ENCODE measurements at places on chromosomes 13 and 19. TPM values are rescaled to one million over a fixed set of nuclear protein-coding genes. Genes with fewer than 3 reads are reported as not detected.

GRCh38 chr19:37817180-37817981 is 38.0 kb upstream of the ZNF573 start:
- H3K36me3 ChIP-seq: no peaks in the 10 kb centered on the region
- no peaks in the 10 kb centered on the region for H3K27me3 ChIP-seq
- no peak overlapping the region for H3K27ac ChIP-seq
- DNase-seq: peak; percentile 29
- no peaks in the 10 kb centered on the region for H3K4me1 ChIP-seq

DNA sequence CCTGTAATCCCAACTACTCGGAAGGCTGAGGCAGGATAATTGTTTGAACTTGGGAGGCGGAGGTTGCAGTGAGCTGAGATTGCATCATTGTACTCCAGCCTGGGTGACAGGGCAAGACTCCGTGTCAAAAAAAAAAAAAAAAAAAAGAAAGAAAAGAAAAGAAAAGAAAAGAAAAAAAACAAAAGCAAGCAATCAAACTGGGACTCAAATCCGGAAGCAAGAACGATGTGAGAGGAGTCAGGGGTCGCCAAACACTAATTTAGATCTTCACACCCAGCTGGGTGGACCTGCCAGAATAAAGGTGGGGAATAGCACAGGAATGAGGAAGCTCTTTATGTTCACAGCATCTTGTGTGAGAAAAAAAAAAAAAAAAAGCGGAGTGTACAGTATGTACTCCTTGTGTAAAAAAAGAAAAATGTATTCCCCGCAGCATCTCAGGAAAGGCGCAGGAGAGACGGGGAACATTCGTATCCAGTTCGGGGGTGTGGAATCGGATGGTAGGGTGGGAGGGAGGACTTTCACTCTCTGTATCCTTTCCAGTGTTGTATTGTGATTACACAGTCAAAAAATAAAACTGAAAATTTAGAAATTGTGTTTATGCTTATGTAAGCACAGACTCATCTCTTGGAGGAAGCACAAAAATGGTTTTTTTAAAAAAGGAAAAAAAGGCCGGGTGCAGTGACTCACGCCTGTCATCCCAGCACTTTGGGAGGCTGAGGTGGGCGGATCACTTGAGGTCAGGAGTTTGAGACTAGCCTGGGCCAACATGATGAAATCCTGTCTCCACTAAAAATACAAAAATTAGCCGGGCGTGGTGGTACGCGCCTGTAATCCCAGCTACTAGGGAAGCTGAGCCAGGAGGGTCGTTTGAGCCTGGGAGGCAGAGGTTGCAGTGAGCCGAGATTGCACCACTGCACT is 7.6 kb downstream of the DNAJB1 start:
- no peaks in the 10 kb centered on the region for H3K27me3 ChIP-seq
- H3K4me1 ChIP-seq: peaks cover 5% of the 10 kb centered on the region
- no peaks in the 10 kb centered on the region for H3K36me3 ChIP-seq
- no peak overlapping the region for H3K27ac ChIP-seq
- no peak for DNase-seq

DNA sequence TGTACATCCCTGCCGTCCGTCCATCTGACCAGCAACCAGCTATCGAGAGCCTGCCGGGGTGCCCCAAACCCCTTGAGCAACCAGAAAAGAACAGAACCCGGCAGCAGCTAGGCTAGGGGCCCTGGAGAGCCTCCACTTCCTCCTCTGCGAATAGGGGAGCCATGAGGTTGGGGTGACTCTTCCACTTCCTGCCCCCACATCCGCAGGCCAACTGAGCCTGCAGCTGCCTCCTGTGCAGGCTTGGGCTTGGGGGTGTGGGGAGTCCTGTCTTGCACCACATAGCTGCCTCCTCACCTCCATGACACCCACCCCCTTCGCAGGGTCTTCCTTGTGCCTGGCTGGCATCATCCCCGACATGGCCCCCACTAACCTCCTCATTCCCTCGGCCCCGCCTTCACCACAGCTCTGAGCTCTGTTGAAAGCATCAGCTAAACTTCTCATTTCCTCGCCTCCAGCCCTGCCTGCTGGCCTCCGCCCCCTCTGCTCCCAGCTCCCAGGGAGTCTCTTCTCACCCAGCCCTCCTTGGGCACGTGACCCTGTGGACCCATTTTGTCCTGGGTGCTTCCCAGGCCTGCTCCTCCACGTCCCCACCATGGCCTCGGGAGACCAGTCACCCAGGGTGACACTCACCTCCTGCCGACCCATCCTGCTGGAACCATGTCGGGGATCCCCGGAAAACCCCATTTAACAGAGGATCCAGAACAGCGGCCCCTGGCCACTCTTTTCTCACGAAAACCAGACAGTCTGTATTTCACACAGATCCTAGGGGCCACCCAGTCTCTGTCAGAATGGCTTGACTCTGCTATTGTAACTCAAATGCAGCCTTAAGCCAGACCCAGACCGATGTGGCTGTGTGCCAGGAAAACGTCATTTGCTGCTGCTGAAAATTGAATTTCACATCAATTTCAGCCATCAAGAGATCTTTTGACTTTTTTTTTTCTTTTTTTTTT is 50.4 kb downstream of the MYO9B start:
- H3K27me3 ChIP-seq: no peaks in the 10 kb centered on the region
- peak overlapping the region; percentile 88 for H3K27ac ChIP-seq
- peak overlapping the region; percentile 10 for H3K4me3 ChIP-seq
- no peaks in the 10 kb centered on the region for H3K36me3 ChIP-seq

DNA sequence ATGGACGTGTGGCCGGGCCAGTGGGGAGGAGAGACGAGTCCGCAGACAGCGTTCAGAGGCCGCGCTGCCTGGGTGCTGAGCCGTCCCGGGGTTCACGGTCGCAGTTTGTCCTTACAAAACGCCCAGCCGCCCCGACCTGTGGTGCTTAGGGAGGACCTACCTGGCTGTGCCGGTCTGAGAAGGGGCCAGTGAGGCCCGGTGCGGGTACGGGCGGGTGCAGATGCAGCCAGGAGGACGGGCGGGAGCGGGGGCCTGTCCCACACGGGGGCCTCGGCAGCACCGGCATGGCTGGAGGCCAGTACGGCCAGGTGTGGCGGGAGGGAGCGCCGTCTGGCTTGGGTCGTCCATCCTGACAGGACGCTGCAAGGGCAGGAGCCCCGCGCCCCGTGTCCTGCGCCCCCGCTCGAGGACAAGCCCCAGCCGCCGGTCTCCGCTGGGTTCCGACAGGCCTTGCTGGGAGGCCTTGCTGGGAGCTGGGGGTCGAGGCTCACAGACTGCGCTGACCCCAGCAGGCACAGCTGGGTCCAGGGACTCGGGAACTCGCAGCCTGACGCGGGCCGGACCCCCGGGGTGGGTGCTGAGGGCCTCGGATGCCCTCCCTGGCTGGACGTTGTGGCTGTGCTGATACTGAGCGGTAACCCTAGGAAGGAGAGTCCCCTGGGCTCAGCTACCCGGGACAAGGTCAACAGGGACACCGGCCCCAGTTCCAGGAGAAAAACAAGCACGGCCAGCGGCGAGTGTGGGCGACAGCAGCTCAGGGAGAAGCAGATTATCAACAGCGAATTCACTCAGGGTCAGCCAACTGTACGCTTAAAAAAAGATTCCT is 5.3 kb upstream of the PROZ start:
- H3K27ac ChIP-seq: peak overlapping the region; percentile 38
- H3K4me3 ChIP-seq: peak overlapping the region; percentile 46
- peak; percentile 29 for DNase-seq

GRCh38 chr13:30868799-30869470 is 37.1 kb upstream of the MEDAG start:
- no peak overlapping the region for H3K4me3 ChIP-seq
- H3K27me3 ChIP-seq: no peaks in the 10 kb centered on the region
- no peaks in the 10 kb centered on the region for H3K36me3 ChIP-seq
- DNase-seq: no peak

DNA sequence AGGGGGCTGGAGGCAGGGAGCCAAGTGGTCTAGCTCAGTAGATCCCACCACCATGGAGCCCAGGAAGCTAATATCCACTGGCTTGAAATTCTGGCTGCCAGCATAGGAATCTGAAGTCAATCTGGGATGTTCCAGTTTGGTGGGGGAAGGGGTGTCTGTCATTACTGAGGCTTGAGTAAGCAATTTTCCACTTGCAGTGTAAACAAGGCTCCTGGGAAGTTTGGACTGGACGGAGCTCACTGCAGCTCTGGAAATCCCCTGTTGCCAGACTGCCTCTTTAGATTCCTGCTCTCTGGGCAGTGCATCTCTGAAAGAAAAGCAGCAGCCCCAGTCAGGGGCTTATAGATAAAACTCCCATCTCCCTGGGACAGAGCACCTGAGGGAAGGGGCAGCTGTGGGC is 349.2 kb upstream of the KLHL1 start:
- H3K27me3 ChIP-seq: no peaks in the 10 kb centered on the region
- H3K36me3 ChIP-seq: no peaks in the 10 kb centered on the region
- H3K4me1 ChIP-seq: no peaks in the 10 kb centered on the region
- no peak for DNase-seq
- no peak overlapping the region for H3K4me3 ChIP-seq

ZNF699 gene
- 23.1 TPM for total RNA-seq

ZNF302 gene
- 26.5 TPM for total RNA-seq

LGALS4 gene
- 2,847 TPM for total RNA-seq

All from Peyer's patch (tissue), 4 donors.